Endothelial cell of umbilical vein (primary cell): ENCODE measurements at places on chromosomes 7 and 10. TPM values are rescaled to one million over a fixed set of nuclear protein-coding genes. Genes with fewer than 3 reads are reported as not detected.

The ARHGEF35 gene
- total RNA-seq, result 0.48 and 0.82 TPM in 2 replicates

The ANXA8L1 gene
- total RNA-seq, result not detected in 2 replicates

The VAX1 gene
- not detected in 2 replicates for total RNA-seq

The LBX1 gene
- total RNA-seq, result not detected in 2 replicates

The NPSR1 gene
- not detected in 2 replicates for total RNA-seq

The LLCFC1 gene
- not detected in 2 replicates for total RNA-seq

The ENO4 gene
- not detected in 2 replicates for total RNA-seq

The STK31 gene
- 0.44 TPM in 1 of 2 replicates, not detected in the other for total RNA-seq

The LRRC17 gene
- 22.7 and 31.9 TPM in 2 replicates for total RNA-seq

The TIAL1 gene
- 150 and 154 TPM in 2 replicates for total RNA-seq

The ZNF117 gene
- 12.6 and 24.7 TPM in 2 replicates for total RNA-seq

The NPS gene
- total RNA-seq, result not detected in 2 replicates

The NUTM2E gene
- 0.30 TPM in 1 of 2 replicates, not detected in the other for total RNA-seq

The PSD gene
- 0.18 and 0.40 TPM in 2 replicates for total RNA-seq

The C10orf105 gene
- total RNA-seq, result not detected in 2 replicates

The SUN3 gene
- total RNA-seq, result not detected in 2 replicates

The CPXM2 gene
- 0.42 and 2.7 TPM in 2 replicates for total RNA-seq

The ADAM12 gene
- total RNA-seq, result 0.33 and 0.37 TPM in 2 replicates

The AS3MT gene
- 0.95 TPM in 1 of 2 replicates, not detected in the other for total RNA-seq

The BICC1 gene
- total RNA-seq, result 0.29 and 0.32 TPM in 2 replicates

The ANKRD1 gene
- 591 and 664 TPM in 2 replicates for total RNA-seq

The PRPS1L1 gene
- total RNA-seq, result not detected in 2 replicates

The GAD2 gene
- not detected in 2 replicates for total RNA-seq

The HOGA1 gene
- 0.46 and 0.91 TPM in 2 replicates for total RNA-seq
